ENCODE measurements at places on chromosomes 6 and 20.
A peak's percentile ranks its signal among the peaks of the same experiment; 100 is the strongest.

DNA sequence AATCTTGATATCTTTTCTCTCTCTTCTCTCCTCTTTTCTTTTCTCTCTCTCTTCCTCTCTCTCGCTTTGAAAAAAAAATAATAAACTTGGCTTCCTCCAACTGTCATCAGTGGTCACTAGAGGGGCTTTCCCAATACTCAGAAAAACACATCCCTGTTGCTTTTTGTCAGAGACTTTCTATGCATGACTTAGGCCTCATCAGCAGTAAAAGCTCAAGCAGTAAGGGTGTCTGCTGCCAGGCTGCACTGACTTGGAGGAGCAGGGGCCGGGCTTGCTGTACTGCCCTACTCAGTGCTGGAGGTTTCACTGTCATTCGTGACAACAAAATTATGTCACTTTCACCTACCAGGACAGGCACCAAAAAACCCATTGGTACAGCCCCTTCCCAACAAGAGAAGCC lies 272.0 kb downstream of the ADGB start:
- no peak for DNase-seq

- no peak for DNase-seq
Observed at GRCh38 chr6:105818505-105818904, 267.6 kb upstream of the PRDM1 start.

DNA sequence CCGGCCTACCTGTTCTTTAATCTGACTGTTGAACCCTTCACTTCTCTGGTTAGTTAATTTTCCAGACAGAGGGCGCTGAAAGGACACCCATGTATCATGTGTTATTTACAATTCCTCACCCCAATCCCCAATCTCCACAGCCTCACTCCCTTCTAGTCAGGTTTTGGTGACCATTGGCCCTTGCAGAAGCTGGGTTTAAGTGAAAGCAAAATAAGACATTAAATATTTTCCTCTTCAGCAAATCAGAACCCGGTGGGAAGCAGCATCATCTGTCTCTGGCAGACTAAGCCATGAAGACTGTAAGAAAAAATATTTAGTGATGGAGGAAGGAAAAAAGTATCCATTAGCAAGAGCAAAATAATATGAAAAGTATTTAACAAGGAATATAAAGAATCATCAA lies 9.4 kb upstream of the HLA-DQA1 start:
- peak; percentile 34 for DNase-seq

DNA sequence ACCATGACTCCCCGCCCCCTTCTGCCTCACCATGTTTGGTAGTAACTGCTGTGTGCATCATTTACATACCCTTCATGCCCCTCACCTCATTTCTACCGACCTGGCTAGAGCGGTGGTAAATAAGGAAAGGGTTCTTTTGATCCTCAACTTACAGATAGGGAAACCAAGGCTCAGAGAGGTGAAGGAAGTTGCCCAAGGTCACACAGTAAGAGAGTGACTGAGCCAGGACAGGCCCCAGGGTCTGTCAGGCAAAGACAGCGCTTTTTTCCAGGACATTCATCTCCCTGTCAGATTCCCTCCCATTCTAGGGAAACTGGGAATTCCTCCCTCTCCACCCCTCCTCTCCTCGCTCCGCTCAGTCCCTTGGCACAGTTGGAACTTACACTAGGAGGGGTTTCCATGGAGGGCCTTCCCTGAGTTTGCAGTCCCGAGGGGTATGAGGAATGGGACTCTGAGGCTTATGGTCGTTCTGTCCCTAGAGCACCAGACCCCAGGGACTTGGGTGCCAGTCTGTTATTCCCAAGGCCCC lies 2.0 kb downstream of the VSTM2L start:
- no peak for DNase-seq

DNA sequence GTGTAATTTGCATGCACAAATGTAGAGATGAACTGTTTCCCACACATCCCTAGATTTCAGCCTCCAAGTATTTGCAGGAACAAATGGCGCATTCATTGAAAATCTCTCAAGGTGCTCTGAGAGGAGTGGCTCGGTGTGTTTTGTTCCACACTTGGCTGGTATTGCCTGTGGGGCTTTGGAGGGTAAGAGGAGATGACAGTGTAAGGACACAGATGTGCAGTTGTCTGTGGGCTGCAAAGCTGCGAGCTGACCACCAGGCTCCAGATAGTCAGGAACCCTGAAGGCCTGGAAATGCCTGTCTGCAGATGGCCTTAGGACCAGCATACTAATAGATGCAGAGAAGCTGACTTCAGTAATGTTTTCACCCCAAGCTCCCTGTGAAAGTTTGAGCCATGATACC lies 57.7 kb upstream of the PBOV1 start:
- no peak for DNase-seq

GRCh38 chr6:41055149-41055548 lies 2.1 kb downstream of the APOBEC2 start:
- no peak for DNase-seq

DNA sequence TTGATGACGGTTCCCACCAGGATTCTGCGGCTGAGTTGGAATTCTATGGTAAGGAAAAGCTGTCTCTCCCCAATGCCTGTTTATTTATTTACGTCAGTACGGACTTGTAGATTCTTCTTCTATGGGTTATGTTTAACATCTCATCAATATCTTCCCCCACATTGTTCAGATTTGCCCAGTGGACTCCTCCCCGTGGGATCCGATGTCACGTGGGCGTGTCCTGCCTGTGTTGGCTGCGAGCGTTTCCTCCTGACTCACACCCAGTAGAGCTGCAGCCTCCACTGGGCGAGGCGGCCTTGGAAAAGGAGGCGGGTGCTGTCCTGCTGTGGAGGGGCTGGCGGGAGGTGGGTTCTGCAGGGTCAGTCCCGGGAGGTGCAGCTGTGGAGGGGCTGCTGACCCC lies 46.8 kb upstream of the SLCO4A1 start:
- peak; percentile 72 for DNase-seq

- no peak for DNase-seq
Observed at GRCh38 chr20:61056627-61057442, 195.2 kb upstream of the CDH4 start.

DNA sequence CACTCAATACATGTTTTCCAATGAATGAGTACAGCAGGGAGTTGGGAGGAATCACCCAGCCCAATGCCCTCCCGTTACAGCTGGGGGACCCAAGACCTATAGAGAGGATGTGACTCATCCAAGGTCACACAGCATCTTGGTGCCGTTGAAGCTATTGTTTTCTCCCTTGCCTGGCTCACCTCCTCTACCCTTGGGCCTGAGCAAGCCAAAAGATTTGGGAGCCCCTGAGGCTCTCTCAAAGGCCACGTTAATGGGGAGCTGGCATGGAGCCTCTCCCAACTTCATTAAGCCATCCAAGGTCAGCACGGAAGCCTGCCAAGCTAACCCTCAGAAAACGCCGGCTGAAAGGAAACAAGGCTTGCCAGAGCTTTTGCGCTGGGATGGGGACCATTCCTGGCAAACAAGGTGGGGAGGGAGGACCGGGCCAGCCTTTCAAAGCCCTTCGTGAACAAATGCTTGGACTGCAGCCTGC lies 30.4 kb downstream of the KCNB1 start:
- peak; percentile 86 for DNase-seq

GRCh38 chr6:157401734-157402338 lies 20.8 kb downstream of the ZDHHC14 start:
- DNase-seq, result no peak

GRCh38 chr6:149037051-149037671 lies 280.4 kb upstream of the TAB2 start:
- no peak for DNase-seq

GRCh38 chr6:20708367-20709124 lies 174.3 kb downstream of the CDKAL1 start:
- DNase-seq, result no peak

GRCh38 chr20:41318271-41318649 lies 729 bp upstream of the ZHX3 start:
- no peak for DNase-seq

DNA sequence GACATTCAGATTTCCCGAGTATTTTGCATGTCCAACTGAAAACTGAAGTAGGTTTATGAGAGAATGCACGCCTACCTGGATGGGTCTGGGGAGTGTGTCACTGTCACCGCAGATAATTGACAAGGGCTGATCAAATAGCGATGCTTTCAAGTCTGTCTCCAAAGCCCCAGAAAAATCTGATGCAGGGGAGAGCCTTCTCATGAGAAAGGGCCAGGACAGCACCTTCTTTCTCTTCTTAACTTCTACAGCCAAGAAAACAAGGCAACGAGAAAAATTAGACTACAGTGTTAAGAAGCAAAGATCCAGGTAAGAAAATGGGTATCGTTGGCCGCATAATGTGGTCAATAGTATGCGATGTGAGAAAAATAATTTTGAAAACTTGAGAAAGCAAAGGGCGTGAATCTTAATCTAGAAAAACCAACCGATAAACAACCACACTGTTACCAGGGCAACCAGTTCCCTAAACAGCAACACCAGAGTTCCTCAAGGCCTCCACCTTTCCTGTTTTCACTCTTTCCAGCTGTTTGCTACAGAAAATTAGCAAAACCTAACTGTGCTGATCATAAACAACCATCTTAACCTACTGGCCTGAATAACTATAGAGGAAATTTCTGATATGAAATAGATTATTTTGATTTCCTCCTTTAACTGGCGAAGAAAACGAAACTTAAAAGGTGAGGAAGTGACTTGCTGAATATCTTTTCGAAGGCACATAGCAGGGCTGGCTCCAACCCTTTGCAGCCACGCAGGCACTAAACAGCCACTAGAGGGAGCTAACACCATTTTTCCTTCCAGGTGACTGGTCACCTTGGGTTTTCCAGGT lies 2.6 kb downstream of the TAGAP start:
- peak; percentile 85 for DNase-seq

- DNase-seq, result no peak
Observed at GRCh38 chr6:135627092-135627715, 129.7 kb upstream of the AHI1 start.

DNA sequence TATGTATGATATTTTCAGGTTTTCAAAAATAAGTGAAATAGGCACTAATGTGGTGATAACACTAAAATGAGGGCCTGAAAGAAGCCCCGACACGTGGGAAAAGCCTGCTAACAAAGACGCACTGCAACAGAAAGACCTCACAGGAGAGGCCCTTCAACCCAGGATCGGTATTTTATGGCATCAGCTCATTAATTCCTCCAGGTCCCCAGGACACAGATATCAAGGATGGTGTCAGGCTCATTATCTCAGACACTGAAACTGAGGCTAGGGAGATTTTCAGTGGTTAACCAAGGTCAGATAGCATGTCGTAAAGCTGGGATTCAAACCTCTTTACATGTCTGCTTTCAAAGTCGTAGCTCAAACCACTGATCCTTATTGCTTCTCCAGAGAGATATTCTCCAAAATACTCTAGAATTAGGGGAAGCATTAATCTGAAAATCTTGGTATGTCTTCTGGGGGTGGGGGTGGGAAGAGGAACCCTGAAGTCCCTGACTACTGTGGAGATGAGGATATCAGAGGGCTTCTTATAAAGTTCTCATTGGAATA lies 64.1 kb downstream of the PPP1R3G start:
- no peak for DNase-seq

- DNase-seq, result peak; percentile 60
Observed at GRCh38 chr20:24034820-24035219, 46.2 kb upstream of the GGTLC1 start.

GRCh38 chr20:38168791-38169589 lies 3.9 kb upstream of the TGM2 start:
- peak; percentile 55 for DNase-seq

DNA sequence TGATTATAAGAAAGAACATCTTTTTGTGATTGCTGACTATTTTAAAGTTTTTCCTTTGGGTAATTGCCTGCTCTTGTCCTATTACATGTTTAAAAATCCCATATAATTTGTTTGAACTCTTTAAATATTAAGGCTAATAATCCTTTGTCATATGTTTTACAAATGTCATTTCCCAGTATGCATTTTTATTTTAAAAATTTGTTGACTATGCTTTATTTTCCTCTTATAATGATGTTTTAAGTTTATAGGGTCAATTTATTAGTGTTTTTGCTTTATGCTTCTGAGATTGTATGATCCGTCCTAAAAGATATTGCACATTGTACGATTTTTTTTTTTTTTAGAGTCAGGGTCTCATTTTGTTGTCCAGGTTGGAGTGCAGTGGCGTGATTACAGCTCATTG lies 297.2 kb downstream of the RNF144B start:
- DNase-seq, result no peak

GRCh38 chr6:169849396-169849795 lies 98.0 kb downstream of the ERMARD start:
- DNase-seq, result no peak

- no peak for DNase-seq
Observed at GRCh38 chr6:38555606-38556005, 84.1 kb downstream of the BTBD9 start.

- no peak for DNase-seq
Observed at GRCh38 chr20:57383447-57384347, 7.5 kb upstream of the RBM38 start.

- DNase-seq, result peak; percentile 38
Observed at GRCh38 chr6:111342913-111343312, 140.1 kb downstream of the REV3L start.

DNA sequence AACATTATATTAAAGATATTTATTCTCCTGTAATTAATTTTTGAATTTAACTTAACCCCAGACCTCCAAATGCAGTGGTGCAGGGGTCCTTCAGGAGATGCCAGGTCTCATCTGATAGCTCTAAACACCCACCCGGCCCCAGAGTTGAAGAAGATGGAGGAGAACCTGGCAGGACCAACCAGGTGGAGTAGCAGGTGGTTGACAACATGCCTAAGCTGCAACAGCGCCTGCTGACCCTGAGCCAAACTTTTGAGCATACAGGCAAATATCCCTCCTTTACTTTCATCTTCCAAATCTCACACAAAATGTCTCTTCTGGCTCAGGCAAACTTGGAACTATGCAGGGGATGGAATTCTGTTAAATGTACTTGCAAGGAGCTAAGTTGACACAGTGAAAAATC lies 145.3 kb upstream of the TCF21 start:
- no peak for DNase-seq

DNA sequence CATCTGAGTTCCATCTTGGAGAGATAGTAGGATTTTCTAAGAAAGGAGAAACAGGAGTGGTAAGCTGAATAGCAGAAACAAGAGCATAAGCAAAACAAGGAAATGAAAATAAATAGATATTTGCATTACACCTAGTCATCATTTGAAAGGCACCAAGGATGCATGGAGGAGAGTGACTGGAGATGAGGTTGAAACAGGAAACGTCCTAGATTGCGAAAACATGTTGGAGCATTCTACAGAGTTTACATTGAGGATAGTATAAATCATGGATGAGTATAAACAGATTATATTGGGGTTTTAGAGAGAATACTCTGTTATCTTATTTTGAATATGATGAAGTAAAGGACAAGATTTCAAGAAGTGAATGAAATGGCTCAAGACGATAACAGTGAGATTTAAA lies 507.3 kb downstream of the EYS start:
- DNase-seq, result peak; percentile 2

DNA sequence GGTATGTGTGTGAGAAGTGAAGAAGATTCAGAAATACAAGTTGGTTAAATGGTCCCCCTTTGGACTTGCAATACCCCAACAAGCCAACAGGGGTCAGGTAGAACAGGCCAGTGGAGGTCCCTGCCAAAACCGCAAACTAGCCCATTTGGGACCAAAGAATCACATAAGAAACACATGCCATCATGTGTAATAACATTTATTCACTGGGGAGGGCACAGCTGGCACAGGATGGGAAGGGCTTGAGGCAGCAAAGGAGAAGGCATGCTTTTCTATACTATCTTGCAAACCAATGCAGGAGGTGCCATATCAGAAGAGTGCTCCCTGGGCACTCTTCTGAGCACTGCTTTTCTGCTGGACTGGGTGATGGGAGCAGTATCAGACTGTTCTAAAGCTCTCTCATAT lies 116.1 kb upstream of the TRAF3IP2 start:
- peak; percentile 58 for DNase-seq

GRCh38 chr6:167711768-167712730 lies 114.7 kb upstream of the AFDN start:
- no peak for DNase-seq

Data from MCF 10A (cell line).